ENCODE measurements at places on chromosomes 4 and X. TPM values are rescaled to one million over a fixed set of nuclear protein-coding genes. Genes with fewer than 3 reads are reported as not detected.

SCFD2 gene
- 73.7 TPM for total RNA-seq

DNA sequence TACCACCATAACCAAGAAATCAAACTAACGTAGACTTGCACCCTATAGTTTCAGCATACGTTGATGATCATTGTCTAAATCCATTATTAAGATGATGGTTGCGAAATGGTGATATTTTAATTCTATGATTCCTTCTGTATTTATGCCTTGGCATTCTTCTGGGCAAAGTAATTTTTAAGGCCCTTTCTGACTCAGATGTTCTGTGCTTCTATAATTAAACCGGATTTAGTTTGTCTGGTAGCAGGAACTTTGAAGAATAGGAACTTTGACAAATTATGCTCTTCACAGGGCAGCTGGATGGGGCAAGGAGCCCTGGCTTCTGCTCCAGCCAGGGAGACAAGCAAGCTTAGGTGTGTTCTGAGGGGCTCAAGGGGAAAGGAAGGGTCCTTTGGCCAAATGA, 23.8 kb upstream of the PLAC1 start:
- H3K4me1 ChIP-seq: no peaks in the 10 kb centered on the region
- peaks cover 16% of the 10 kb centered on the region for H3K27me3 ChIP-seq
- no peak for DNase-seq
- H3K27ac ChIP-seq: no peak overlapping the region
- no peak overlapping the region for H3K4me3 ChIP-seq

- DNase-seq: no peak
- no peak overlapping the region for H3K27ac ChIP-seq
- H3K36me3 ChIP-seq: peaks cover 4% of the 10 kb centered on the region
- H3K4me1 ChIP-seq: no peaks in the 10 kb centered on the region
- H3K4me3 ChIP-seq: no peak overlapping the region
These were observed 124.8 kb upstream of the SLIT2 start for GRCh38 chr4:20126906-20127305.

GRCh38 chr4:77843628-77844027, 19.0 kb upstream of the MRPL1 start:
- H3K4me3 ChIP-seq: no peak overlapping the region
- H3K27ac ChIP-seq: no peak overlapping the region
- H3K27me3 ChIP-seq: no peaks in the 10 kb centered on the region
- peaks cover 25% of the 10 kb centered on the region for H3K4me1 ChIP-seq

DNA sequence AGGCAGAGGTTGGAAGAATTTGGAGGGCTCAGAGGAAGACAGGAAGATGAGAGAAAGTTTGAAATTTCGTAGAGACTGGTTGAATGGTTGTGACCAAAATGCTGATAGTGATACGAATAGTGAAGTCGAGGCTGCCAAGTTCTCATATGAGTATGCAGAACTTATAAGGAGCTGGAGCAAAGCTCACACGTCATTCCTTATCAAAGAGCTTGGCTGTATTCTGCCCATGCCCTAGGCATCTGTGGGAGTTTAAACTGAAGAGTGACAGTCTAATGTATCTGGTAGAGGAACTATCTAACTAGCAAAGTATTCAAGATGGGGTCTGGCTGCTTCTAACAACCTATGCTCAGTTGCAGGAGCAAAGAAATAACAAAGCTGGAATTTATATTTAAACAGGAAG, 102.1 kb downstream of the PCDH18 start:
- no peak overlapping the region for H3K27ac ChIP-seq
- no peaks in the 10 kb centered on the region for H3K27me3 ChIP-seq
- no peak for DNase-seq
- no peaks in the 10 kb centered on the region for H3K4me1 ChIP-seq

All from natural killer cell treated with Interleukin-12 subunit alpha and Interleukin-12 subunit beta and Interleukin-15 and Interleukin-18, amount 100 ng/mL, for 72 hours (primary cell).